ENCODE measurements at places on chromosomes 16 and 17.

- DNase-seq, result peak; percentile 93
These were observed at the start of gene IRX3 for GRCh38 chr16:54286366-54287130. IRX3 (minus strand) TSS chr16:54286787; CDS start chr16:54286050, 737 bp downstream.

GRCh38 chr16:24539850-24540601, 660 bp downstream of the RBBP6 start:
- peak; percentile 11 for DNase-seq

DNA sequence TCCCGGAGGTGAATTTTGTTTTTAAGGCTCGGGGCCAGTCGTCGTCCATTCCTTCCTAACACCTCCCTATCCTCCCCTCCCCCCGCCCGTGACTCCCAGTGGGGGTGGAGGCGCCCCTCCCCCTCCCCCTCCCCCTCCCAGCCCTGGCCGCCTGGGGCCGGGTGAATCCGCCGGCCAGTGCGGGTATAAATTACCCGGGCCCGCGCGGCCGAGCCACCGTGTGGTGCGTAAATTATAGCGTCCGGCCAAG, 2.0 kb upstream of the GSE1 start:
- no peak for DNase-seq

GRCh38 chr17:79215631-79216030, 141.0 kb downstream of the ENGASE start:
- DNase-seq, result no peak

DNA sequence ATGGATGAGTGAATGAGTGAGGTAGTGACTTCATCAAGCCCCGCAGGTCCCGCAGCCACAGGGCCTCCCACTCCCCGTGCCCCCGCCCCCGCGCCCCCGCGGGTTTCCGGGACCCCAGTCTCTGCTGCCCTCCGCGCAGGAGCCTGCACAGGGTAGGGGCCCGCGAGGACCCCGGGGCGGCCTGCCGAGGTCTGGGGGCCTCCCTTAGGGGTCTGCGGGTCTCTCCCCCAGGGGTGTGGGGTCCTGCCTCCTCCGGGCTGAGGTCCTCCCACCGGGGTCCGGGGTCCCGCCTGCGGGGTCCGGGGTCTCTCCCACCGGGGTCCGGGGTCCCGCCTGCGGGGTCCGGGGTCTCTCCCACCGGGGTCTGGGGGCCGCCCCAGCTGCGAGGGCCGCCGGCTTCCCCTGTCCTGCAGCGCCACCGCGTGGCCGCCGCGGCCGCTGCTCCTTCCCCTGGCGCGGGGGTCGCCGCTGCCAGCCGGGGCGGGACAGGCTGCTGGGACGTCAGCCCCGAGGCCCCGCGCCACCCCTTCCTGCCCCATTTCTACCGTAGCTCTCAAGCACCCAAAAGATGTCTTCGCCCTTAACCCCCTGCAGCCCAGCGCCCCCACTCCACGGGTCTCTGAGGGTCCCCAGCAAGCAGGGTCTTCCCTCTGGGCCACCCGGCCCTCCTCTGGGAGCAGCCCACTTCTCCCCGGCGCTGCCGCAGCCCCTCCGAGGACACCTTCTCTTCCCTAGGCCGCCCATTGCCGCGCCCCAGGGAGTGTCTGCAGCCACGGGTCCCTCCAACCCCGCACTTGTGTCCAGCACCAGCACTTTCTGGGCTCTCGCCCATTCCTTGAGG, 10.4 kb upstream of the CHMP6 start:
- DNase-seq, result peak; percentile 83

GRCh38 chr16:521381-522210, 5.9 kb upstream of the CAPN15 start:
- no peak for DNase-seq

Data from HuH-7 (cell line).